ENCODE measurements at places on chromosomes 1 and 21.

DNA sequence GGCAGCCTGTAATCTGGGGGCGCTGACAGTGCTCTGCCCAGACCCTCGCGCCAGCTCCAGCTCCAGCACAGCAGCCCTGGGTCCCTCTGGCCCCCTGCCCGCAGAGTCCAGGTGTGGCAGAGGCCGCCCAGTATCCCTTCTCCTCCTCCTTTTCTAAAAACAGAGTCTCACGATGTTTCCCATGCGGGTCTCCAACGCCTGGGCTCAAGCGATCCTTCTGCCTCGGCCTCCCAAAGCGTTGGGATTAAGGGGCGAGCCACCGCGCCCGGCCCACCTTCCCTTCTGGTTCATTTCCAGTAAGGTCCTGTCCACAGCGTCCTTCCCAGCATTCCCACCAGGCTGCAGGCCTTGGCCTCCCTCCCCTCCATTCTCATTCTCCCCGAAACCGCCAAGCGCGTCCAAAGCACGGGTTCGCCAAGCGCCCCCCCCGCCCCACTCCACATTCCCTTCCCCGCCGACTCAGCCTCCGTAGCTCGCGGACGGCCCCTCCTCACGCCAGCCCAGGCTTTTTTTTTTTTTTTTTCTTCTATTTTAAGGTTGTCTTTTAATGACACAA is 2.0 kb upstream of the PCBP3 start:
- no peak for ATAC-seq

DNA sequence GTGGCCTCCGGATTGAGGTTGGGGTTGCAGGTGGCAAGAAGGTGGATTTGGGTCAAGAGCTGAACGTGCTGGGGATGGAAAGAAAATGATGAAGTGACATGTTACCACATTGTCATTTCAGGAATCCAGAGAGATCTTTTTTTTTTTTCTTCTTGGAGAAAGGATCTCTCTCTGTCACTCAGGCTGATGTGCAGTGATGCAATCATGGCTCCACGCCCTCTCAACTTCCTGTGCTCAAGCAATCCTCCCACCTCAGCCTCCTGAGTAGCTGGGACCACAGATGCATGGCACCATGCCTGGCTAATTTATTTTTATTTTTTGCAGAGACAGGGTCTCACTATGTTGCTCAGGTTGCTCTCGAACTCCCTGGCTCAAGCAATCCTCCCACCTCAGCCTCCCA is 80.6 kb downstream of the GON4L start:
- ATAC-seq, result no peak

GRCh38 chr1:109768820-109769219 is 5.1 kb upstream of the EPS8L3 start:
- no peak for ATAC-seq

DNA sequence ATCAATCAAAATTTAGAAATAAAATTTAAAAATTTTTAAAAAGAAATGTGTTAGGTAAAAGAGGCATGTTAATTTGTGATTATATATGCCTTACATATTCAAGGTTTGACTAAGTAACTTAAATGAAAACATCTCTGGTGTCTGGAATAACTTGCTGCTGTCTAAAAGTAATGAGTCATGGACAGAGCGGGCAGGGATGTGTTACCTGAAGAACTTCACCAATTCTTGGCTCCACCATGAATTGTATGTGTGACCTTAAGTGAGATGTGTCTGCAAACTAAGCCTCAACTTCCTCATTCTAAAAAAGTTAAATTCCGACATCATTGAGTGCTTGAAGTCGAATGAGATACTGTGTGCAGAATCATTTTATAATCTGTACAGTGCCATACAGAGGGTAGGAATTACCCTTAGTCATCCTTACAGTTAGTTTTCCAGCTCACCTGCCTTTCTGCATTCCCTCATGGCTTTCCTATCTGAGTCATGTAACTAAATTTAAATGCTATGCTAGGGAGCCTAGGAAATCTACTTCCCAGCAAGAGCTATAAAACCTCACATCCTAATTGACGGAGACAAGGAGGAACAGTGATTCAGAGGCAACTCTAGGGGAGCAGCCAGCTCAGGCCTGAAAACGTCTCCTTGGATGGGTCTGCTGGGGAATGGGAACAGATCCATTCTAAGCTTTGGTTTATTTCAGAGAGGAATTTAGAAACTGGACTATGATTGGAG is 100.7 kb upstream of the TSPAN2 start:
- ATAC-seq, result no peak
